ENCODE measurements at places on chromosomes 3 and 15. TPM values are rescaled to one million over a fixed set of nuclear protein-coding genes. Genes with fewer than 3 reads are reported as not detected.

The PDIA5 gene
- 33.2 TPM for total RNA-seq

DNA sequence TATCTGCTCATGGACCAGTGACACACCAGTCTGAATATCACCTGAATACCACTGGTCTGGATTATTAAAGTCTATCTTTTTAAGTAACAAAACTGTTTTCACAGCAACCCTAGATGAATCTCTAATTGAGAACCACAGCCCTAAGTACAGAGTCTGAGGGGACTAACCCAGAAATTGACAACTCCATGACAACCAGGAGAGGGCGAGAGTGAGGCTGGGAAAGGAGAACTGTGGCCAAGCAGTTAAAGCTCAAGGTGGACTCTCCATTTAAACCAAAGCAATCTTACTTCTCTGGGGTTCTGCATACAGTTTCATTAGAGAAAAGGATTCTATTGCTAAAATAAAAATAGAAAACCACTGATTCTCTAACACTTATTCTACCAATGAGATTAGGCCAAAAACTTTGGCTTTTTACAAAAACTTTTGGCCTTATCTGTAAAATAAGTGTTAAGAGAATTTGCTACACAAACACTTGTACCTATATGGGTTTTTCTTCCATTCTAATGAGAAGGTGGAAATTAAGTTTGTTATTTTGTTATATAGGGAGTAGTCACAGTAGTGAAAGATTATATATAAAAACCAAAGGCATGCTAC, 11.4 kb downstream of the NEK10 start:
- no peak for DNase-seq

The UNC13C gene
- total RNA-seq, result 1.2 TPM

DNA sequence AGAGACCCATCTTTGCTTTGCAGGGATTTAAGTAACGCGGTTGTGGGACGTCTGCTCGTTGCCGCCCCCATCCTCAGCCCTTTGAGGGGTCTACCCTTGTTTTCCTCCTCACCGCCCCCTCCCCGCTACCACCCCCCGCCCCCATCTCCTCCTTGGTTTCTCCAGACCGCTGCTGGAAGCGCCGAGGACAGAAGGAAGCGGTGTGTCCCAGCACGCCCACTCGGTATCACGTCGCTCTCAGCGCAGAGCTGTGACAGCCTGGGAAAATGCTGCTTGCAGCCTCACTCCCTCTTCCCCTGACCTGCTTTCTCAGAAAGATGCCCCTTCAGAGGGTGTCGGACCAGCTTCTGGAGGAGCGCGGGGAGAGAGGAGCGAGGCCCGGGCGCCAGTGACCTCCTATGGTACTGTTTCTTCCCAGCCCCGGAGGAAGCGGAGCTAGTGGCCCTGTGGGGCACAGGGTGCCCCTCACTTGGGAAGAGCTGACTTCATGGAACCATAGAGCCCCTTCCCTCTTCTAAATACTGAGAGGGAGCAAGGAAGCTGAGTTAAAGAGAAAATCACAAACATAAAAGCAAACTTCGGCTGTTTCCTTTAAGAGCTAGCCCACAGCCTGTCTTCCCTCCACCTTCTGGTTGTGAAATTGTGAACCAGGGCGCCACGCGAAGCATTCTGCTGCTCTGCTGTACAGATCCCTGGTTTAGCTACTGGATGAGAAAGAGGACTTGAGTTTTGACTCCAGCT, 698 bp downstream of the IL1RAP start:
- DNase-seq, result no peak

The MTMR10 gene
- 13.9 TPM for total RNA-seq

The PTX3 gene
- 5.0 TPM for total RNA-seq

The TGM5 gene
- total RNA-seq, result not detected

DNA sequence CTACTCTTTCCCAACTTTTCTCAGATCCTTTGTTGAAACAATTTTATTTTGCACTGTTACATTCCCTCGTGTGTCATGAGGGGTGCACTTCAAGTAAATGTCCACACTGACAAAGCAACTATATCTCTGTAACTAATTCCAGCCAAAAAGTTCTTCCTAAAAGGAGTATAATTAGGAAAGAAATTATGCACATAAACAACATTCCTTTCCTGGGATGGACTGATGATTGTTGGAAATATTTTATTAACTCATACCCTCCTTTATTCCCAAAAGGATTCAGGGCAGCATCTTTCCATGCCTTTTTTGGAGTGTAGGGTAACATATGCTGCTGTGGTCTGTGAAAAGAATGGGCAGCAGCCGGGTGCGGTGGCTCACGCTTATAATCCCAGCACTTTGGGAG, 426.1 kb upstream of the THBS1 start:
- DNase-seq, result no peak

GRCh38 chr3:121793078-121793477, 41.8 kb downstream of the IQCB1 start:
- no peak for DNase-seq

DNA sequence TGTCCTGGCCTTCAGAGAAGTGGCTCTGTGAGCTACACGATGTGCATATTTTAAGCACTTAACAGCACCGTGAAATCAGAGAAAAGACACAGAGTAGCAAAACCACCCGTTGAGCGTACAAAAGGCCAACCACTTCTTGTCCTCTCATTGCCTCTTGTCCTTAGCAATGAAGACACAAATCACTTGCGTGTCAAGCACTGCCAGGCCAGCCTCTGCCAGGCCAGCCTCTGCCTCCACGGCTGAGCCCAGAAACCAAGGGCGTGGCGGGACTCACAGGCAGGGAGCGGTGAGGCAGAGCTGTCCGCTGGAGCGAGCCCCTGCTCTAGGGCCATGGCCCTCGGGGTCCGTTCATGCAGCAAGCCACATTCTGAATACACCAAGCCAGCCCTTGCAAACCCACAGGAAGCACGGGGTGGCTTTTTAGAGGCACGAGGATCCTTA, 4.0 kb downstream of the MUC4 start:
- no peak for DNase-seq

The WDR93 gene
- total RNA-seq, result not detected
